Stimulated activated CD8-positive, alpha-beta memory T cell treated with anti-CD3 and anti-CD28 coated beads, Interleukin-4, amount 100 ng/mL, for 1 hour (primary cell): ENCODE measurements at places on chromosomes 4 and X.

GRCh38 chr4:90580326-90580725 is 453.1 kb downstream of the CCSER1 start:
- DNase-seq: no peak

- DNase-seq: no peak
Measured at GRCh38 chrX:110315551-110315950, 2.3 kb downstream of the AMMECR1 start.

DNA sequence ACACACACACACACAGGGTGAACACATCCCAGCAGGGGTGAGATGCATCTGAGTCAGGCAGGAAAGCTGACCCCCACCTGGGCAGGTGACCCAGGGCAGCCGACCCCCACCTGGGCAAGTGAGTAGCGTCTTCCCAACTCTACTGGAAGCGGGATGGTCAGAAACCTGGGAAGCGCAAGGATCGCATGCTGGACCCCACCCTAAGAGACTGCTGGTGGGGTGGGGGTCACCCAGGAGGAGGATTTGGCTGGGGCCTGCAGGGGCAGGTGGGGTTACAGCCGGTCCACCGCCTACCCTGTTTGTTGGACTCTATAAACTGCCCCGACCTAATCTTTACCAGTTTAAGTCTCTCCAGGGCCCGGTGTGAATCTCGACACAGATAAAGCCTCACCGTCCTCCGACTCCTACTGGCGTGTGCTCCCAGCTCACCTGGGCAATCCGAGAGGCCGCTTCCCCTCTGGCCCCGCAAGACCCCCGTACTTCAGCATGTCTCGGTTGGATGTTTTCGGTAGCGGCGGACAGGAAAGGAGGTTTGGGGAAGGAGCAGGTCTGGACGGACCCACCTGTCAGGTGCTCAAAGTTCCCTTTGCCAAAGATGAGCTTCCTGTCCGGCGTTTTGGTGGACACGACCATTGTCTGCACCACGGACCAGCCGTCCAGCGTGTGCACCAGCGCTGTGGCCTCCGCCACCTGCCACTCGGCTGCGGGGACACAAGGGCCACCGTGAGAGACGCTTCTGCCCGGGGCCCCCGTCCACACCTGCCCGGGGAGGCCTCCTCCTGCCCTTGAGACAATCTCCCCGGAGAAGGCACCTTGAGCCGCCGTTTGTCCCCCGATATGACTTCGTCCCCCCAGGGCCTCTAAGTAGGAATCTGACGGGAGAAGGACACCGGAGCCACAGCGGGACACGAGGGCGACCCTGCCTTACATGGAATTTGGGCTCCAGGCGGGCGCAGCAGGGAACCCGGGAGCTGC is 2.0 kb downstream of the GTPBP6 start:
- no peak for DNase-seq

- no peak for DNase-seq
Measured at GRCh38 chr4:138052806-138053632, 189.1 kb downstream of the SLC7A11 start.

GRCh38 chr4:21827575-21827974 is 121.0 kb downstream of the KCNIP4 start:
- DNase-seq: no peak

GRCh38 chrX:102697494-102697893 is 14.8 kb upstream of the GPRASP2 start:
- DNase-seq: no peak

GRCh38 chr4:118396881-118397622 is 44.2 kb upstream of the PRSS12 start:
- DNase-seq: no peak

DNA sequence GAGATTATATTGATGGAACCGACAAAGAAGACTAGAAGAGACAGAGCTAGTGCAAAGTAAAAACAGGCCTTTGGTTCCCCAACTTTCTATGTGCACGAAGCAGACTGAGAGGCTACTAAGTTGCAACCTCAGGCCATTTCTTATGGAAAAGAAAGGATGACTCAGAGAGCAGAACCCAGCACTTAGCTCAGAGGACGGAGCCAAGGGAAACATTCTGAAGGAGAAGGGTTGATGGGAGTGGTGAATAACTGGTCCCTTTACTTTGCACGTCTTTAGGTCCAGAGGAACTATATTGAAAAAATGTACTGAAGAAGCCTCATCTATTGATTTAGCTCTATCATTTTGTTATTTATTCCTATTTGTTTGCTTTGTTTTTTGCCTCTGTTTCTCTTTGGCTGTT is 182.1 kb downstream of the CPE start:
- DNase-seq: no peak

GRCh38 chrX:20521222-20521621 is 254.5 kb upstream of the RPS6KA3 start:
- no peak for DNase-seq

- DNase-seq: peak; percentile 21
Measured at GRCh38 chr4:8917868-8918783, 46.5 kb upstream of the HMX1 start.

DNA sequence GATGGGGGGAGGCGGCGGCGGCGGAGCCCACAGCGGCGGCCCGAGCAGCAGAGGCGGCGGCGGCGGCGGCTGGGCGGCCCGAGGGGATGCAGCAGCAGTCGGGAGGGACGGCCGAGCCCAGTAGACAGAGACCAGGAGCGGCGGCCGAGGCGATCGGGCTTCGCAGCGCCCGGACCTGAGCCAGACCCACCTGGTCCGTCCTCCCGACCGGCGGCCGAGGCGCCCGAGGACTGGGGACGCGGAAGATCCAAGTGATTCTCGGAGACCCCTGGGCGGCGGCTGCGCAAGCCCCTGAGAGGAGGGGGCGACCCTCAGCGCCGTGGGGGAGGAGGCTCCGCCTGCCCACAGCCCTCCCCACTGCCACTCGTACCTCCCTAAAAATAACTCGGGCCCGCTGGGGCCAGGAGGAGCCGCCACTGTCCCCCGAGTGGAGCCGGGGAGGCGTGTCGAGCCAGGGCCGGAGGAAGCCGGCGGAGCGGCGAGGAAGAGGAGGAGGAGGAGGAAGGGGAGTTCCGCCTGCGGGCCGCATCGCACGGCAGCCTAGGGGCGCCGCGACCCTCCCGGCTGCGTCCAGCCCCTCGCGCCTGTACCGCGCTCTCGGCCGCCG is 608 bp downstream of the RAPGEF2 start:
- no peak for DNase-seq

DNA sequence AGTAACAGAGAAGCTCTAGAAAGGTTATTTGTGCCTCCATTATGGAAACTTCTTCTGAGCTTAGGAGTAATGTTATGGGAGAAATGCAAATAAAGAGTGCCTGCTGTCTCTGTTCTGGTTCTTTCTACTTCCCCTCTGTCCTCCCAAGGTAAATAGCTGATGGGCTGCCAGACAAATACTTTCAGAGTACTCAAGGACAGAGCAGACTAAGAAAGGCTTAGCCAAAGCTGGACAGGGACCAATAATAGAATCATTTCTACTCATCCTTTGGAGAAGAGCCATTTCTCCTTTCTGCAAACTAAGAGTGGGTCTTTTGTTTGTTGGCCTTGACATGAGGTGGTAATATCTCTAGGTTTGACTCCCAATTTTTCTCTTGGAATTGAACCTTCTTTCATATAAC is 136.1 kb downstream of the MID1IP1 start:
- DNase-seq: no peak

DNA sequence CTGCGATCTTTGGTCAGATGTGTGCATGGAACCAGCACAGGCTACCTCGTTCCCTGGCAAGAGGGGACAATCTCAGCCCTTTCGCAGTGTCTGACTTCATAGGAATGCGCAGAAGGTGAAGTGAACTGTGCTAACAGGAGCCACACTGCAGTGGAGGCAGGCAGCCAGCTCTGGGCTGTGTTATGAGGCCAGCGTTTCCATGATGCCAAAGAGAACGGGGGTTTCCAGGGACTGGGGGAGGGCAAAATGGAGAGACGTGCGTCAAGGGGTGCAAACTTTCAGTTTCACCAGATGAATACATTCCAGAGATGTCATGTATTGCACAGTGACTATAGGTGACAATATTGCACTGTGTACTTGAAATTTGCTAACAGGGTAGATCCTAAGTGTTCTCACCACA is 30.4 kb downstream of the CLDN34 start:
- DNase-seq: no peak

- no peak for DNase-seq
Measured at GRCh38 chr4:80134936-80135701, 62.1 kb upstream of the ANTXR2 start.

- no peak for DNase-seq
Measured at GRCh38 chrX:107547621-107548020, 80.7 kb upstream of the PRPS1 start.

DNA sequence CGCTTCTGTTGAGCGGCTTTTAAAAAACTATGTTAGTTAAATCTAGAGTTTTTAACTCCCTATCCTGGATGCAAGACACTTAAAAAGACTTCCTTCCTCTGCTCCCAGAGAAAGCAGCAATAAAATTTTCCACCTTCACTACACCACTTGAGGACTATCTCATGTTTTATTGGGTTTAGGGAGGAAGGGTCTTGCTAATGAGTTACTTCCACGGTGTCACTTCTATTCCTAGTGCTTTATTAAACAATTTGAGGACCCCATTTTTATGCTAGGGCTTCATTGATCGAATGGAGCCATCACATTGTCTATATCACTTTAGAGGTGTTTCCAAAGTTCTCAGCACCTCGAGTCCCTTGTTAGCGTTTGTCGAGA is 3.7 kb upstream of the STIM2 start:
- DNase-seq: no peak
